Left ventricle myocardium superior (tissue), 1 donor: ENCODE measurements at places on chromosomes 12 and 14.

DNA sequence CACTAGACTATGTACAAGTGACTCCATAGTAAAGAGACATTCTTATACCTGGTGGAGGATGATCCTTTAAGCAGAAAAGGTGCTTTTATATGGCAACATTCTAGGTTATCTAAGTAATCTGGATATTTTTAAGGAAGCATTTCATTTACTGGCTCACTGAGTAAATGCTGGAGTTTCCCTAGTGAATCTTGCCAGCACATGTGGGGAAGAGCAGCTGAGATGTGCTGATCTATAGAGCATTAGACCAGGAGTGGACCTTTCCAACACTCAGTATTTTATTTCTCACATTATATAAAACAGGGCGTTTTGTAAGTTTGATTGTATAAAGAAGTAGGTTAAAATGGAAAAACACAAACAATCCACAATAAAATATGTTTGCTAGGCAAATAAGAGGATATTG is 478.5 kb downstream of the ATP23 start:
- no peak for DNase-seq

DNA sequence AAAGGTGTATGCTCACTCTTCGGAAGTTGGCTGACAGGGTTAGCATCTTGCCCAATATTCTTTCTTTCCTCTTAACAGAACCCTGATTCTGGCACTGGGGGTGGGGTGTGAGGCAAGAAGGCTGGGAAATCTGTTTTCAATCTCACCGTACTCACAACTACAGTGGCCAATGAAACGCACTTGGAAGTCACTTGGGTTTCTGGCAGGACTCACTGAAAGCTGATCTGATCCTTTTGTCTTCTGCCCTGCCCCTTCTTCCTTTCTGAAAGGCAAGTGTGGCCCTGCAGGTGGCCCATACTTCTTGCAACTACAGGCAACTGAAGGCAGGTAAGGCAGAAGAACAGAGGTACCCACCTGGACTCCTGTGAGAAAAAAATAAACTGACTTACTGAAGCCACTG is 106.9 kb downstream of the STXBP6 start:
- DNase-seq = peak; percentile 35

GRCh38 chr12:57461917-57462250 is 2.3 kb downstream of the GLI1 start:
- DNase-seq = no peak

DNA sequence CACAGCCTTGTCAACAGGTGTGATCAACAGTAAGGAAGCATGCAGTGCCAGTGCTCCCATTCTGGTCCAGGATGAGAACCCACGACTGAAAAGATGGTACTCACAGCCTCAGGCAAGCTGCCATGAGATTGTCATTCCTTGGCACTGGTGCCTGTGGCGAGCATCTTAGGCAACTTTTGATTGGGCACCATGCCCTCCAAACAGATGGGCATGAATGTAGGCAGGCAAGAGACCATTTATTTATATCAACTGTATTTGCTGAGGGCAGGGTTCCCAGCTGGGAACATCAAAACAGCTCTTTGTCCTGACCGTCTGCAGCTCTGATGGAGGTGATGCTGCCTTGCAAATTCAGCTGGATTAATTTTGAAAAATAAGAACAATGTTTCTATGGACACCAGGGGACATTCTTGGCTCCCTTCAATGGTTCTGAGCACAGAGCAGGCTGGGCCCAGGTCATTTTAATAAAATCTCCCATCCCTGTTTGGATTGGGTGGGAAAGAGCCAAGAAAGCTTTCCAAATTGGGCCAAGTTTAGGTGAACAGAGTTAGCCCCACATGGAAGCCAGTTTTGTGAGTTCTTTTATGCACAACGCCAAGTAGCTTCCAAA is 522.5 kb downstream of the RMST start:
- no peak for DNase-seq

- DNase-seq = no peak
Observed at GRCh38 chr12:81957631-81958030, 198.5 kb upstream of the PPFIA2 start.

DNA sequence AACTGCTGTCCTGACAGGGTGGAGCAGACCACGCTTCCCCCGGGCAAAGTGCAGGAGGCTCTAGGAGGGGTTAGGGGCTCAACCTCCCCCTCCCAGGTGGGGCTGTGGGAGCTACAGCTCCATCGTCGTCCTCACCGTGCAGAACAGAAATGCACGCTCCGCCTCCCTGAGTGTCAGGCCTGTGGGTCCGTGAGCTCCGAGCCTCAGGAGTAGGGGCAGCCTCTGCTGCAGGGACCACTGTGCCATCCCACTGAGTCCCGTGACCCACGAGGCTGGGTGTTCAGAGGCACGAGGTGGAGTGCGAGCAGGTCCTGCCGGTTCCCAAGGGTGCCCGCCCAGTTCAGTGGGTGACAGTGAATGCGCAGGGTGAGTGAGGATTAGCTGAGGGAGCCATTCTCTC is 48.6 kb downstream of the CACNA1C start:
- no peak for DNase-seq

GRCh38 chr14:35861204-35861868 is 35.2 kb downstream of the BRMS1L start:
- DNase-seq = no peak

GRCh38 chr12:4858386-4858785 is 51.3 kb upstream of the KCNA1 start:
- DNase-seq = peak; percentile 47

DNA sequence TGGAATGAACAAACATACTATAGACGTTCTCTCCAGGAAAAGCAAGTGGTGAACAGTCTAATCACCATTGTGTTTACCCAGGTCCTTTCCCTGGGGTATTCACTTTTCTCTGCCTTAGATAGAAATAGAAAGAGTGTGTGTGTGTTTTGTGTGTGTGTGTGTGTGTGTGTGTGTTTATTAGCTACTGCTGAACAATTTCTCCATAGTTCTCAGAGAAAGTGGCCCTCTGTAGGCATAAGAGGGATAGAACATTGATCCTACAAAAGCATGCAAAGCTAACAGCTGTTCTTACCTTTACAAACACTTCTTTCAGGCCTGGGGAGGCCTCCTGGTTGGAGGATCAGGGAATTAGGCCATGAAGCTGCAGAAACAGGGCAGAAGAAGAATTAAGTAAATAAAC is 665.7 kb upstream of the TBX3 start:
- DNase-seq = no peak

DNA sequence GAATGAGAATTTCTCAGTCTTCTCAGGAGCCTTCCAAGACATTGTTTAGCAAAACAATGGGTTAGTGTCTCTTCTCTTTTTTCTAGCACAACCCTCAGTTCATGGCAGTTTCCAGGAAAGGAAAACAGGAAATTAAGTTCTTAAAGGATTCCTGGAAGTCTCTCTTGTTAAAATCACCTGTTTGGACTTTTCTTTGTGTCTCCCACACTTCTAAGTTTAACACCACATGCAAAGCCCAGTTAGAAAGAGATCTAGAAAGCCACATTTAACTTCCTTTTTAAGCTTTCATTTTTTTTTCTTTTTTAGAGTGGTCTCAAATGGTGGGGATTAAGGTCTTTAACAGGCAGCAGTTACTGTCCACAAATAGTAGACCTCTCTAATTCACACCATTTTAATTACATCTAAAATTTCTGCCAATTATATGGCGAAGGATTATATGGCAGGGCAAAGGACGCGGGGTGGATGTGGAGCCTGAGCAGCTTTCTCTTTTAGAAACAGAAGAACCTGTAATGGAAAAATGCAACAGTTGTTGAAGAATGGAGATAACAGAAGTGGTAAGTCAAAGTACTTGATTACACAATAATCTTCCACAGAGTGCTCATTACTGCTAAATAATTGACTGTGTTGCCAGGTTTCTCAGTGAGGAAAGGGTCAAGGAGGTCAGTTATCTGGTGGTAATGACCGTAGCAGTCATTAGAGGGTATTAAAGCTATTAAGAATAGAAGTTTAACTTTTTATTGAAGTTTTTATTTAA is 298.6 kb downstream of the AKAP6 start:
- no peak for DNase-seq

GRCh38 chr12:1348606-1349005 is 245.8 kb downstream of the FBXL14 start:
- no peak for DNase-seq

GRCh38 chr14:94655169-94655710 is 43.0 kb downstream of the SERPINA3 start:
- DNase-seq = no peak

- DNase-seq = no peak
Observed at GRCh38 chr14:51282517-51282916, 42.5 kb downstream of the TMX1 start.

GRCh38 chr12:110073049-110073831 is 24.9 kb upstream of the C12orf76 start:
- DNase-seq = peak; percentile 44

GRCh38 chr14:26255213-26255612 is 342.6 kb downstream of the NOVA1 start:
- DNase-seq = no peak

DNA sequence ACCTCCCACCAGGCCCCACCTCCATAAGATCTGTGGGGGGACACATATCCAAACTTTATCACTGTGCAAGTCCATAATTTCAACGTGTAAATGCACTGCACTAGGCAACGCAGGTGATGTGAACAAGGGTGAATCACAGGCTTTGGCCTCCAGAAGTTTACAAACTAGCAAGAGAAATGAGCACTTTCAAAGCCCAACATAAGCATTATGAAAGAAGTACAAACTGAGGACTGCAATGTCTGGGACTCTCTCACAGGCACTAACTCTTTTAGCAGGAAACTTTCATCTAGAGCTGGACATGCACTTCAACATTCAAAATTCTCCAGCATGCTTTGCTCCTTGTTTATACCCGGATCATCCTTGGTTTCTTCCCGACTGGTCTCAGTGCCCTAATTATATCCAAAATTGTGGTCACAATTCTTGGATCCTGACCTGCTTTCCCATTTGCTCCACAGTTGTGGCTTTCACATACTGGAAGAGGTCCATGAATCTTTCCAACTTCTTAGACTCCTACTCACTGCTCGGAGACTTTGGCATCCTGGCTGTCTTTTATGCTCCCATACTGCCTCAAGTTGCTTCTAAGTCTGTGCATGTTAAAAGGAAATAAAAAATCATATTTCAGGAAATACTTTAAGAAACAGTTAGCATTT is 44.9 kb upstream of the STRAP start:
- no peak for DNase-seq
